ENCODE measurements at places on chromosomes 12 and 14.
A peak's percentile ranks its signal among the peaks of the same experiment; 100 is the strongest.

DNA sequence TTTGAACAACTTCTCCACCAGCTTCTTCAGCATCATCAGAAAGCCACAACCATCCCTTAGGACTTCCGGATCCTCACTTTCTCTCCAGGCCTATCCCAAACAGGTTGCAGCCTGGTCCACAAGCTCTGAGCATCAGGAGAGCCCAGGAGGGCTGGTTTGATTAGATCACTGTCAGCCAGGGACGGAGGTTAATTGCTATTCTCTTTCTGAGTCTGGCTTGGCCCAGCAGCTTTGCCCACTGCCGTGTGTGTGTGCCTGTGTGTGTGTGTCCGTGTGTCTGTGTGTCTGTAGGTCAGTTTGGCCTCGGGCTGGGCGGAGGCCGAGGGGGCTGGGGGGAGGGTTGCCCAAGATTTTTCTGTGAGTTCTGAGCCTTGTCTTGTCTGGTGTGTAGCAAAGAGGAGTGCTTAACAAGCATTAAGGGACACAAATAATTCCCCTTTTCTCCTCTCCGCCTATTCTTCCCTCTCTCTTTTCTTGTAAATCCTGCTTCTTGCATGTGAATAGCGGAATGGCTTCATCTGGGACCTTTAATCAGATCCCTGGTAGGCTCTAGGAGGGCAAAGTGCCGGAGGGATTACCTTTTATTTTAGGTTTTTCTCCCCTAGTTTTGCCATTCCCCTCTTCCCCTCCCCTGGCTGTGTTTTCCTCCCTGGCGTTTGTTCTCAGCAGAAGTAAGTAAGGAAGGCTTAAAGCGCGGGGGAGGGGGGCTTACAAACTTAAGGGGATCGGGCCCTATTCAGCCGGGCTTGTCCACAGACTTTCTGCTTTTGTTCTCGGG is 138.2 kb upstream of the LHX5 start:
- DNase-seq = no peak

DNA sequence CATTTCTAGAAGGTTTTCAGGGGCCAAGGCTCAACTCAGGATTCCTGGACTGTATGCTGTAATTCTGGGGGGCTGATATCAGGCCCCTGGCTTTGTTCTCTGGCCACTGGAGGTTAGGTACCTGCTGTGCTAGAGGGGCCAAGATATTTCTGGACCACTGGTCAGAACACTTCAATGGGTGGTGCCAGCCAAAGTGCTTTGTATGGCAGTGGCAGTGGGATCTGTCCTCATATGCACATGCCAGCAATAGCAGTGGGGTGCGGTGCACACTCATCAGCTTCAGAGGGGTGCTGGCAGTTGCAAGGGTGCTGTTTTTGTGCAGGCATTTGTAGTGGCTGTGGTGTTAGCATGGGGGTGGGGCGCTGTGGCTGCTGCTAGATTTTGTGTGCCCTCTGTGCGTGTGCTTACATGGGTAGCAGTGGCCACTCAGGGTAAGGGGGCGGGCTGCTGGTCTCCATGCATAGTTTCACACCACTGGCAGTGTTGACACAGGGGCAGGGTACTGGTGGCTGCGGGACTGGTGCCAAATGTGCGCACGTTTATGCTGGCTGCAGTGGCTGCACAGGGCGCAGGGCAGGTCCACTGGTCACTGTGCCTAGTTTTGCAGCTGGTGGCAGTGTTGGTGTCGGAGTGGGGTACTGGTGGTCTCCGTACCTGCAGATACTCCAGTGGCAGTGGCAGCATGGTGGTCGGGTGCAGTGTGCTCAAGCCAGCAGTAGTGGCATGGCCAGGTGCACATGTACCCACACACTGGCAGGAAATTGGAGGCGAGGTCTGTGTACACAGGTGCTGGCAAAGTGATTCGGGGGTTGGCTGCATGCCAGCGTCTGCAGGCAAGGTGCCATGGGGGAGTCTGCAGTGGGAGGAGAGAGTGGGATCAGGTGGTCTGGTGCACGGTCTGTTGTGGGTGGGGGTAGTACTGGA is 12.6 kb downstream of the NOPCHAP1 start:
- DNase-seq = no peak

GRCh38 chr14:93128725-93129459 is 13.2 kb upstream of the ITPK1 start:
- DNase-seq = peak; percentile 30

GRCh38 chr12:34294671-34295365 is 272.5 kb downstream of the ALG10 start:
- no peak for DNase-seq

DNA sequence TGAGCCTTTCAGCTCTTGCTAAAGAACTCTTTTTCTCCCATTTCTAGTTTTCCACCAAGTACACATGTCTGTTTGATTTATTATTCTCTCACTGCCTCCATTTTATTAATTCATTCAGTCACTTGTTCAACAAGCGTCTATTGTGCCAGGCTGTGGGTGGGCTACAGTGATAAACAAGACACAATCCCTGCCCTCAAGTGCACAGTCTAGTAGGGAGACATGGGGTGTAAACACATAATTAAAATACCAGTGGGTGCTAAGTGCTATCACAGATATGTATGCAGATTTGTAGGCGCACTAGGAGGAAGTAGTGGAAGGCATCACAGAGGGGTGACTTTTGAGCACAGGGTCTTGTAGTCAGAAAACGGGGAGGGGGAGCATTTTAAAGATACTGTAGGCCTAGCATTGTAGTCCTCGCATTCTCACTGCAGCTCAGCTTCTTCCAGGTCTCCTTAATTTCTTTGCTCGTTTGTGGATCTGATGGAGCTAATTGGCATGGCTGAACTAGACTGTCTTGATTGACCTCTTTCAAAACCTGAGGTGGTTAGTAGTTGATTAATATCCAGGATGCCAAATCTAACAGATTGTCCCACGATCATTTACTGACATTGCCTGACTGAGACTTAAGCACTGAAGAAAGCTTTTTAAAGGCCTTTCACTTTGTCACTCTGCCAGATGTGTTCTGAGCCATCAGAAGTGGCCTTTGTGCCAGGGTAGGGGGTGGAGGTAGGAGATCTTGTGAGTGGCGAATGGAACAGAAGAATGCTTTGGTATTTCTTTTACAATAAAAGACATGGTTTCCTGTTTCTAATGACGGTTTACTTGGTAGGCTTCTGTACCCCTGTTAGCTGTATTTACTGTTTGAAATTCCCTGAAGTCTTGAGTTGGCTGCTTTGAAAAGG is 116.9 kb downstream of the DIP2B start:
- no peak for DNase-seq

- DNase-seq = peak; percentile 63
Observed at GRCh38 chr14:105414456-105415371, 4.9 kb upstream of the MTA1 start.

- DNase-seq = no peak
Observed at GRCh38 chr12:117051380-117051779, 47.8 kb downstream of the TESC start.

GRCh38 chr12:113184900-113185179 is 438 bp downstream of the DDX54 start:
- DNase-seq = peak; percentile 92

DNA sequence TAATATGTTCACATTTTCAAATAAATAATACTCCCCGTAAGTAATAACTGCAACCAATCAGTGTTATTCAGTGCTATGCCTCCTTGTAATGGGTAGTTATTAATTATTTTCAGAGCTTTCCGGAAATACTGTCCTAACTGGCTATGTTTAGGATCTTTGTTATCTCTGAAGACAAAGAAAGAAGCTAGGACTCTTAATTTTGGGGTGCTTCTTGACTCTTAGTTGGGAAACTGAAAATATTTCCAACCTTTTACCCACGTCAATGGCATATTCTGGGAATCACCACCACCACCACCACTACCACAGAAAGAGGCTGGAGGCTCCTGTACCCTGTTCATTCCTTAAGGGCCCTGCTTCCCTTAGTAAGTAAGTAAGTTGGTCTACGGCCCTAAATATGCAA is 39.1 kb downstream of the RAD52 start:
- DNase-seq = no peak

GRCh38 chr12:56414401-56414800 is 34.8 kb downstream of the TIMELESS start:
- DNase-seq = no peak

- DNase-seq = no peak
Observed at GRCh38 chr14:94571950-94572349, 9.3 kb upstream of the SERPINA5 start.

DNA sequence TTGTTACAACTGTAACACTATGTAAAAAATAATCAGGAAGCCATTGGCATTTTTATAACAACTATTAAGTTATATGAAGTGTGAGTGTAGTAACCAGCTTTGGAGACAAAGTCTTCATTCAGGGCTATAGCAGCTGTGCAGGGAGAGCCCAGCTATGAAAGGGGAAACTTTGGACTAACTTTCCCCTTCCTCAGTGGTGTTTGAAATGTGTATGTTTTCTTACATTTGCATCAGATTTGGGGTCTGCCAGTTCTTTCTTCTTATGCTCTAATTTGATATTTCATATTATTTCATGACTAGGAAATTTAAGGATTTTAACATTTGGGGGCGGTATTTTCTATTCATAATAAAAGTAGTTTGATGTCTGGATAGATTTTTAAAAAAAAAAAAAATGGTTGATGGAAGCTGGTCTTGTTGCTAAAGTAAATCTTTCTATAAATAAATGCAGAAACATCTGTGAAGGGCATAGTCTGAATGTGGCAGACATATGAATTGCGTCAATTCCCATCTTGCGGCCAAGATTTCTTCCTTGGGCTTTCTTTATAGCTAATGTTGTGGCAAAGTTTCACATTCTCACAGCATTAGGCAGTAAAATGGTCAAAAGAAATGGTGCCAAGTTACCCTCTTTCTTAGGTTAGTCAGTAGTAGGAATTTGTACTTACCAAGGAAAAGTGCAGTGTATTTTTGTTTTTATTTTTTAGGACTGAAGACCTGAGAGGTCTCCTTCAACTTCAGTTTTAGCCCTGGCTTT is 35.6 kb downstream of the RASSF8 start:
- DNase-seq = no peak

DNA sequence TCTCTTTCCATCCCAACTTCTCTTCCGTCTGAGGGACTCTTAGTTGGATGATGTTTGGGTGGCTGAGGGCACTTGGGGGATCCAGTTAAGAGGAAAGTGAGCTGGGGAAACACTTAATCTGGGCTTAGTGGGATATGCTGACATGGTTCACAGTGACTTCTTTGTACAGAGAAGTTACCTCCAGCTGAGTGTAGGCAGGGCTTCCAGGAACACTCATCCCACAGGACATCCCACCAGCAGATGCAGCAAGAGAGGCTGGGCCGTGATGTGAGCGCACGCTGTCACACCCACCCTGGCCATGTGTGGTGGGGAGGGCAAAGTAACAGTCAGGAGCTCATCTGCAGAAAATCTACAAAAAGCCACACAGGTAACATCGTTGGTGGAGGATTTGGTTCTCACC is 832 bp upstream of the CACNA2D4 start:
- no peak for DNase-seq

Data from suppressor macrophage treated with lipopolysaccharide for 4 hours (primary cell).